ENCODE measurements at places on chromosomes 3 and 15. TPM values are rescaled to one million over a fixed set of nuclear protein-coding genes. Genes with fewer than 3 reads are reported as not detected.

Gene GALNT15
- 0.02 TPM for polyA plus RNA-seq

Gene ZNF770
- 24.8 TPM for polyA plus RNA-seq

DNA sequence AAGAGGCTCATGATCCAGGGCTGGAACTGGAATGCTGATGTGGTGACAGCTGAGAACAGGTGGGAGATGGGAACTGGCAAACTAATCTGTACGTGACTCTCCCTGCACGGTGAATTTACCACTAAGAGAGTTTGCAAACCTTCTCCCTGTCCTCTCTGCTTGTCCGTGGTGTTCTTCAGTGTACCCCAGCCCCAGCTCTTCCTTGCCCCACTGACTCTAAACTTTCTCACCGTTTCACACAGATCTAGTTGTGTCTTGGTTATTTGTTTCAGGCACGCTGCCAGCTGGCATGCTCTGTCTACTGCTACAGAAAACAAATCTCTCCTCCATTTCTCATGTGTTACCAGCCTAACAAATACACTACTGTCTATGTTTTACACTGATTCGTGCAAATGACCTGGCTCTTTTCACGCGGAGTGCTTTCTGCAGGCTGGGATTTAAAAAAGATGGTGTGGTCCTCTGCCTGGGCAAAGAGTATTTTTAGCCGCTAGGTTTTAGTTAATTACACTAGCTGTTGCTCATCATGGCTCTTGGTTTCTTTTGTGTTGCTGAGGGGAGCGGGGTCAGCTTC, 192.7 kb upstream of the LRIG1 start:
- H3K27ac ChIP-seq, result no peak overlapping the region
- H3K27me3 ChIP-seq, result no peaks in the 10 kb centered on the region
- no peak for DNase-seq
- H3K4me1 ChIP-seq, result no peaks in the 10 kb centered on the region
- H3K36me3 ChIP-seq, result no peaks in the 10 kb centered on the region

DNA sequence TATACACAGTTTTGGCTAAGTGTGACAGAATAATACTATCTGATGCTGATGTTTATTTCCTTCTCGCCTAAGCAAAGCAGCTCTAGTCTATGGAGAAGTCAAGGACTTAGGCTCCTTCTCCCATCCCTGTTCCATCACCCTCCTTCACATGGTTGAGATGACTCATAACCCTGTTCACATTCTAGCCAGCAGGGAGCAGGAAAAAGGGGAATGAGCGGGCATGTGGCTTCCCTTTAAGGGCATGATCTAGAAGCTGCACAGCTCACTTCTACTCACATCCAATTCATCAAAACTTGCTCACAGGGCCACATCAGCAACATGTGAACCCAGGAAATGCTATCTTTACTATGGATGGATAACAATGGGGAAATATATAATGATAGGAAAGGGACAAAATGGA, 40.9 kb downstream of the CBLB start:
- H3K4me3 ChIP-seq, result no peak overlapping the region
- no peak overlapping the region for H3K27ac ChIP-seq
- peak; percentile 23 for DNase-seq
- H3K27me3 ChIP-seq, result peaks cover 1% of the 10 kb centered on the region
- H3K4me1 ChIP-seq, result no peaks in the 10 kb centered on the region

- DNase-seq, result no peak
- no peaks in the 10 kb centered on the region for H3K36me3 ChIP-seq
- no peaks in the 10 kb centered on the region for H3K27me3 ChIP-seq
- no peak overlapping the region for H3K4me3 ChIP-seq
These were observed 3.4 kb downstream of the CORO2B start for GRCh38 chr15:68582236-68582635.

DNA sequence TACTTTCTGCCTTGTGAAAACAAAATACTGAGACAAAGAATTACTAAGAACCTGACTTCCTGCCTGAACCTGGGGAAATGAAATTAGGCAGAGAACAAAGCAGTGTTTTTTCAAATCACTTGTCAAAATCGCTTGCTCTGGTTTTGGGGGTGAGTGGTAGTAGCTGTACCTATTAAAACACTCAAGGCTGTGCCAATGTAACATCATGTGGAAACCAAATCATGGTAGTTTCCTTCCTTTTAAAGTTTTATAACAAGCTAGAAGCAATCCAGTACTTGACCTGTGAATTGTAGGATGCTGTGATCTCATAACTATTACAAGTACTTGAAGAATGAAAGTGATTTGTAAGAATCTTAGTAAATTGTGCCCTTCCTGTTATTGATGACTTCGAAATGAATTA, 6.7 kb downstream of the CMTM8 start:
- no peaks in the 10 kb centered on the region for H3K4me1 ChIP-seq
- DNase-seq, result no peak
- no peaks in the 10 kb centered on the region for H3K36me3 ChIP-seq
- no peaks in the 10 kb centered on the region for H3K27me3 ChIP-seq

All from H1 (cell line).